ENCODE measurements at places on chromosomes 6 and 20.

DNA sequence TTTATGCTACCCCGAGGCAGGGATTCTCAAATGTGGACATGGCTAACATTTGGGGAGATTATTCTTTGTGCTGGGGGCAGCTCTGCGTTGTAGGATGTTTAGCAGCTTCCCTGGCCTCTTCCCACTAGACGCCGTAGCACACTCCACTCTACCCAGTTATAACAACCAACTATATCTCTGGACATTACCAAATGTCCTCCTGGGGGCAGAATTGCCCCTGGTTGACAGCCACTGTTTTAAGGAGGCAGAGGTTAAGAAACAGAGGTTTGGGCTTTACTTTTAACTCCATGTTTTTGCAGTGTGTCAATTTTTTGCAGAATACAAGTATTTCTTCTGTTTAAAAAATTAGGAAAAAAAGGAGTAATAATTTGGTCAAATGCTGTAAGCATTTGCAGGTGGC, 56.2 kb upstream of the BMP6 start:
- no peak for DNase-seq

GRCh38 chr20:20562507-20562906, 149.9 kb downstream of the RALGAPA2 start:
- no peak for DNase-seq

GRCh38 chr20:9375221-9375681, 139.1 kb upstream of the LAMP5 start:
- no peak for DNase-seq

GRCh38 chr6:75762063-75762462, 13.0 kb downstream of the MYO6 start:
- DNase-seq: no peak

- DNase-seq: no peak
These were observed 182.0 kb upstream of the MYLIP start for GRCh38 chr6:15946701-15947385.

- DNase-seq: no peak
These were observed 420.9 kb upstream of the JAG1 start for GRCh38 chr20:11094711-11095110.

DNA sequence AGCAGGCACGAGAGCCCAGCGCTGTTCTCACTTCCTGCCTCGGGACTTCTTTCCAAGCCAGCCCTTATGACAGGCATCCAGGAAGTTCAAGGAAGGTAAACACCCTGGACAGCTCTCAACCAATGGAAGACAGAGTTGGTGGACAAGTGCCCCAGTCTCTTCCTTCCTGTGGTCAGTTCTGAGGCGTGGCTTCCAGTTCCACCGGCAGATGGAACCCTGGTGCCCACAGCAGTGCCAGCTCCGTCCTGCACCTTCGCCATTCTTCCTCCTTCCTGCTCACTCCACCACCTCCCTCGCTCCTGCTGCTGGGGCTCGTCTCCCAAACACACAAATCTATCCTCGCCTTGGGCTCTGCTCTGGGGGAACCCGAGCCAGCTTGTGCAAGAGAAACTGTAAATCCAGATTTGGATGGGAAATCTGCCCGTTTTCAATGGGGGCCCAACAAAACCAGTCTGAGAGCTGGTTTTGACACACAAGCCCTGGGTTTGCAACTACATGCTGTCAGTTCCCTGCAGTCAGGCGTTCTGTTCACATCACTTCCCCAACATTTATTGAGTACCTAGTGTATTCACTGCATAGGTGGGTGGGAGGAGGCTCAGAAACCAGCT, 162.7 kb downstream of the GRM4 start:
- peak; percentile 49 for DNase-seq

DNA sequence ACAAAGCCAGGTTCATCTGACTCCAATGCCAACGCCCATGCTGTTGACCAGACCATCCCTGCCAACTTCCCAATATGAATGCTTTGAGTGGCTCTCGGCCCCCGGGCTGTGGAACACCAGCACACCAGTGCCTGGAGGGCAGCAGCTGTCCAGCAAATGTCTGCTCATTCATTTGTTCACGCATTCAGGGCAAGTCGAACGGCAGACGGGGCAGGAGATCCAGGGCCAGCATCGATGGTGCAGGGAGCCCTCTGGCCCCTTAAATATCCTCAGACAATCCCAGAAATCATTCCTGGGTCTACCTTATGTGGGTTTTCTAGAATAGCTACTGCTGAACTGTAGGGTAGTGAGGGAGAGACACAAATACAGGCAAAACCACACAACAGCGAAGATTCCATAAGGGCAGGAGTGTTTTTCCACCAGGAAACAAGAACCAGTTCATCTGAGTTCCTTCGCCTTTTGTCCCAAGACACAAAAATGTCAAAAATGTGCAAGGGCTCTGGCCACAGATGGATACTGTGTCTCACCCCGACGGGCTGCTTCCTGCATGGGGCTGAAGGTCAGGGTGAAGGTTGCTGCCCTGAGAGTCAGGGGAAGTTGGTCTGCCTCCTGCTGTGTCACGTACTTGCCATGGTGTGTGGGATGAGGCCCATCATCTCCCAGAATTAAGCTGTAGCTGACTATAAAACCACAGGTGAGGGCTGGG, 15.5 kb downstream of the RIPOR3 start:
- DNase-seq: no peak

DNA sequence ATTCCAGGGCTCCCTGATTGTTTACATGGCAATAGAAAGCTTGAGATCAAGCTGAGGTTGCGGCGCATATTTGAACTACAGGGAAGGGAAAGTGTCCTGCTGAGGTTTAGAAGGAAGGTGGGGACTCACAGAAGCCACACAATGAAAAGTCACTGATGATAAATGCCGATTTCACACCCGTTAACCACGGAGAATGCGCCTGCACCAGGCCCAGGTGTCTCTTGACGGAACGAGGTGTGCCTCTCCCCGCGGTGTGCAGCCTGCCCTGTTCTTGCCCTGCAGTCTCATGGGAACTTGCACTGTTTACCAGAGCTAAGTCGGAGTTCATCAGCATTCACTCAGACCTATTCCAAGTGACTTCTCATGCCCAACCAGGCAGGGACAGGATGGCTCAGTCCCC, 90.3 kb downstream of the LY86 start:
- no peak for DNase-seq

DNA sequence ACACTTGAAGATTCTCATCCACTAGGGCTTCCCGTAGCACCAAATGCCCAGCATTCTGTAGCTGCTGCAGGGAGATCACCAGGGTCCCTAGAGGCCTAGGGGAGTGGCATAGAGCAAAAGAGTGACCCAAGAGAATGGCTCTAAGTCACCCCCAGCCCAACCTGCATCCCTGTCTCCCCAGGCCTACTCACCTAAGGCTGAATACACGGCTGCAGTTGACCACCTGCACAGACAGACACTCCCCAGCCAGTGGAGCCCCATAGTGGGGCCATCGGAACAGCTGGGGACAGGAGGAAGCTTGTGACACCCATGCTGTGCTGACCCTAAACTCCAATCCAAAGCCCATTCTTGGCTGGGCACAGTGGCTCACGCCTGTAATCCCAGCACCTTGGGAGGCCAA, 9.5 kb upstream of the SPAG4 start:
- no peak for DNase-seq

GRCh38 chr6:142294679-142295078, 7.1 kb upstream of the ADGRG6 start:
- no peak for DNase-seq

DNA sequence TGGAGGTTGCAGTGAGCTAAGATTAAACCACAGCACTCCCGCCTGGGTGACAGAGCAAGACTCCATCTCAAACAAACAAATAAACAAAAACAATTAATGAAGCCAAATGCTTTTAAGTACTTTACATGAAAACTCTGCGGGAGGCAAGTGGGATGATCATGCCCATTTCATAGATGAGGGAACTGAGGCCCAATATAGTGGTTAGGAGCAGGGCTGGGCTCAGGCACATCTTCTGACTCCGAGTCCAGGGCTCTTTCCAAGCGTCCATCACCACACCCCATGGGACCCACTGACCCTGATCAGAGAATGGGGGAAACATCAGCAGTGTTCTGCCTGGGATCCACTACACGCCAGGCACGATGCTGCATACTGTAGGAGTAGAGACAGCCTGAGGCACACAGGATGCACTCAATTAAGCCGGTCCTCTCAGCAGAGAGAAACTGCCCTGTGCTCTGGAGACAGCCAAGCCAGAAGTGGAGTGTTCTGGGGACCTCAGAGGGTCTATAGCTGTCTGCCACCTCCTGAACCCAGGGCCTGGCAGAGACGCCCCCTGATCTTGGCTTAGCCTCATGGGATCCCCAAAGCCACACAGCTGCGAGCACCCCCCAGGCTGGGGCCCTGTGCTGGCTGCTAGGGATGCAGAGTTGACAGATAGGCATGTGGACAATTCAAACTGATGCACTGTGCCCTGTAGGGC, 13.5 kb downstream of the TTBK1 start:
- DNase-seq: no peak

DNA sequence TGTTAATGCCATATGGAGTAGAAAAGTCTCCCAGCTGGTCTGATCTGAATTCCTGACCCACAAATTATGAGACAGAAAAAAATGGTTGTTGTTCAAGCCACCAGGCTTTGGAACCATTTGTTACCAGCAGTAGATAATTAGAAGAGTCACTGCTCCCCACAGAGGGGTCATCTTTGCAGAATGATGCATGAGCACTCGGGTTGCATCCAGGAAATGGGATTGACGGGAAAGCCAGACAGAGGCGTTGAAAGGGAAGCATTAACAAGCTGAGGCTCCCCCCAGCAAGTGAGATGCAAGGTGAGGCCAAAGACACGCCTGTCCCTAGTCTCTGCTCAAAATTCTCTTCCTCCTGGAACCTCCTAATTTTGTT, 182.5 kb downstream of the SYNDIG1 start:
- no peak for DNase-seq

- peak; percentile 80 for DNase-seq
These were observed 58.1 kb downstream of the RAB44 start for GRCh38 chr6:36755435-36756348.

DNA sequence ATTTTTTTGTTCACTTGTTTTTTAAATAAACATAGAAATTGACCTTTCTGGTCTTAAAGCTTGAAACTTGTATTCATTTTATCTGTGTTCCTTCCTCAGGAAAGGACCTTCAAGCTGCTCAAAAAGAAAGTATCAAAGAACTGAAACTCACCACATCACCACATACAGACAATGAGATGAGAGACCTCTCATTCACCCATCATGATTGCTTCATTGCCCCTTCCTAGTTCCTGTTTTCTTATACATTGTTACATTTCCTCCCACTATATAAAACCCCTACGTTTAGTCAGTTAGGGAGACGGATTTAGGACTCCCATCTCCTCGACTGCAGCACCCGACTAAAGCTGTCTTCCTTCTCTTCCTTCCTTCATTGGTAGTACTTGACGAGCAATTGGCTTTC, 180.5 kb upstream of the OPRM1 start:
- DNase-seq: no peak

DNA sequence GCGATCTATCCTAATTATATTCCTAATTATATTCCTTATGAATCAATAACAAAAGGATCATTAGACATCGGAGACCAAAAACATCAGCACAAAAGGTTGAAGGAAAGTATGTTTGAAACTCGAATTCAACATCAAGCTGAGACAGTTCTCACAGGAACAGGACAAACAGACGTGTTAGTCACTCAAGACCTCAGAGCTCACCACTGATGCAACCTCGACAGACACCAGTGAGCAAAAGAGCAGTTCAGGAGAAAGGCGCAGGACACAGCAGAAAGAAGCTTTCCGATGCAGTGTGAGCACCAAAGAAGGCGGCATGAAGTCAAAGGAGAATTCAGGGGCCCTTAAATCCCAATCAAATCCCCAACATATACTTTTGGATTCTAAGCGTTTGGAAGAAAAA, 6.3 kb upstream of the RAMACL start:
- DNase-seq: no peak

DNA sequence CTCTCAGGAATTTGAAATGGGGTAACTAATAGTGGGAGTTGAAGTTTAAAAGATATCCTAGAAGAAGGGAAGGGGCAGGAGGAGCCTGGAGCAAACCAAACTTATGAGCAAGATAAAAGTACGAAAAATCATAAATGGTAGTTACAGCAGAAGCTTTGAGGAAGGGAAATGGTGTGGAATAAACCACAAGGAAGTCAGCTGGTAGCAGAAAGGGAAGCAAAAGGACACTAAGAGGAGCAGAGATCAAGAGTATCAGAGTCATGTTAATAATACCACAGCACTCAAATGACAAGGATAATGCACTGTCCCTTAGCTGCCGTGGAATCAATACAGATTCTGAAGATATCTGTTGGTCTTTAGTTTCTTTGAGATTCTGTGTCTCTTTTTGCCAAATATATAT, 44.9 kb upstream of the CCDC28A start:
- DNase-seq: no peak

GRCh38 chr20:39849664-39850063, 839.4 kb downstream of the MAFB start:
- DNase-seq: peak; percentile 25

DNA sequence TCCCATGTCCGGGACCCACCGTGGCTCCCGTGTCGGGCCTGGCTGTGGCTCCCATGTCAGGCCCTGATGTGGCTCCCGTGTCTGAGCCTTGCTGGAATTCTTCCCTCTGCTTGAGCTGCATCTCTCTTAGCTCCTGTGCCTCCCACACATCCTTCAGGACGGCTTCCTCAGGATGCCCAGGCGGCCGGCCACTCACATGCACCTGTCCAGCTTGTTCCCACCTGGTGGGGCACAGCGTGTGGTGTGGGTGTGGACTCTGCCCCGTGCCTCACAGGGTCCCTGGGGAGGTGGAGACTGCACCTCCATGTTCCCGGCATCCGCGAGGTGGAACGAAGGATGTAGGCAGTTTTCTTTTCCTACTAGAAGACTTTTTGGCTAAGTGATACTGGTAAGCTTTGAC, 170.7 kb downstream of the SMOC2 start:
- DNase-seq: no peak

GRCh38 chr6:11358904-11359830, 126.7 kb upstream of the NEDD9 start:
- DNase-seq: no peak

DNA sequence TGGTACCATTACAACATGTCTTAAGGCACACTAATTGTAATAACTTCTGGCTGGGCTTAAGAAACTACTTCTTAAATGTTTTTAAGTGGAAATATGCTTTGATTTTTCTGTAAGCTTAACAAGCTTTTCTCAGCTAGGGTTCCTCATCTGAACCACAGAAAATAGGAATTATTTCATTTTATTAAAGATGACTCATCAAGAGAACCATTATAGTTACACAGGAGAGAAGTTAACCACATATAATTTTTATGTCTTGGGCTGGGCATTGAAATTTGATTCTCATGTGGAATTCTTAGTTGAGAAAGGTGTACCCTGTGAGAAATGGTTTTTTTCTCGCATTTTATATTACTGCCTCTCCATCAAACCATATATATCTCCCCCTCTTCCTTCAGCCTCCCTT, 75.1 kb downstream of the QKI start:
- DNase-seq: peak; percentile 27

GRCh38 chr6:2790588-2791449, 25.6 kb downstream of the WRNIP1 start:
- peak; percentile 47 for DNase-seq

Measured in foreskin keratinocyte (primary cell).